ENCODE measurements at places on chromosomes 2 and 18. TPM values are rescaled to one million over a fixed set of nuclear protein-coding genes. Genes with fewer than 3 reads are reported as not detected.

CNRIP1 gene
- not detected for polyA plus RNA-seq

GPR35 gene
- 139 TPM for polyA plus RNA-seq

CIB4 gene
- polyA plus RNA-seq, result not detected

INO80B gene
- polyA plus RNA-seq, result 38.6 TPM

SLC23A3 gene
- 26.6 TPM for polyA plus RNA-seq

NDUFV2 gene
- polyA plus RNA-seq, result 175 TPM

MAPK4 gene
- 0.71 TPM for polyA plus RNA-seq

PLB1 gene
- polyA plus RNA-seq, result 125 TPM

NLRC4 gene
- 1.0 TPM for polyA plus RNA-seq

NCKAP5 gene
- 7.0 TPM for polyA plus RNA-seq

MLPH gene
- 13.2 TPM for polyA plus RNA-seq

RPRM gene
- polyA plus RNA-seq, result 0.51 TPM

Data from small intestine (tissue), 16 donors.